ENCODE measurements at places on chromosomes 5 and 9.

DNA sequence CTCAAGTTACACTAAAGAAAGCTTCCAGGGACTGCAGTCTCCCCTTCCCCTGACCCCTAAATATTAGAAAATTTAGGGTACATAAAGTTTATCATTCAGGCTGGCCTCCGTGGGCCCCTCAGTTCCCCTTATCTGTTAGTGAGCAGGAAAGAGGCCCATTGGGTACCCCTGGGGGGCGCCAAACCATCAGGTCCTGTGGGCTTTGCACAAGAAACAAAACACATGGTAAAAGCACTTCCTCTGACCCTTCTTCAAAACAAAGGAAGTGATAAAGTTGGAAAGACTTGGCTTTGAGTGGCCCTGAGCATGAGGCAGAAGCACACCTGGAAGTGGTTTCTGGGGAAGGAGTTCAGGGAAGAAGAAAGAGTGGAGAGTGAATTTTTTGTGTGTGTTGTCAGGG, 213.0 kb downstream of the SMARCA2 start:
- peak; percentile 36 for DNase-seq

DNA sequence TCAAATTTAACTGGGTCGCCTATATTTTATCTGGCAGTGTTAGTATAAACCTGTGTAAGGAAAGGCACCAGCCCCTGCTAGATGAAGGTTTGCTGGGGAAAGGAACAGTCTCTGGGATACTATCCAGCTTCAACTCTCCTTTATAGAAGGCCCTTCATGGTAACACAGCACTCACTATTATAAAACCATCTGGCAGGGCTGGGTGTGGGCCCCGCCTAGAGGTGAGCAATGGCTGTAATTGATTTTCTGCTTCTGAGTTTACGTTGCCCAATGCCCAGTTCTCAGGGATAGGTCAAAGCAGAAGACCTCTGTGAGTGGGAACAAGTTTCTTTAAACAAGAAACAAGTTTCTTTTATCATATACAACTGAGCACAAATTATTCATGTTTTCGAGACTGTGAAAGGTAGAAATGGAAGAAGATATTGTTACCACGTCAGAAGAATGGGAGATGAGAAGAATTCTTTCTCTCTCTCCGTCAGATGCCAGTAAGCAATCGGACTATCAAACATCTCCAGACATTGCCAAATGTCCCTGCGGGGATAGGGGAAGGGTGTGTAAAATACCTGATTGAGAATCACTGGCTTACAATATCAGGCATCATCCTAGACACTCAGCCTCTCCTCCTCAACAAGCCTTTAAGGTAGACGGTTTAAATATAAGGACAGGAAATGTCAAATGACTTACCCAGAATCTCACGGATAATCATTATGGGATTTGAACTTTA, 205.9 kb downstream of the PDZD2 start:
- DNase-seq: no peak

DNA sequence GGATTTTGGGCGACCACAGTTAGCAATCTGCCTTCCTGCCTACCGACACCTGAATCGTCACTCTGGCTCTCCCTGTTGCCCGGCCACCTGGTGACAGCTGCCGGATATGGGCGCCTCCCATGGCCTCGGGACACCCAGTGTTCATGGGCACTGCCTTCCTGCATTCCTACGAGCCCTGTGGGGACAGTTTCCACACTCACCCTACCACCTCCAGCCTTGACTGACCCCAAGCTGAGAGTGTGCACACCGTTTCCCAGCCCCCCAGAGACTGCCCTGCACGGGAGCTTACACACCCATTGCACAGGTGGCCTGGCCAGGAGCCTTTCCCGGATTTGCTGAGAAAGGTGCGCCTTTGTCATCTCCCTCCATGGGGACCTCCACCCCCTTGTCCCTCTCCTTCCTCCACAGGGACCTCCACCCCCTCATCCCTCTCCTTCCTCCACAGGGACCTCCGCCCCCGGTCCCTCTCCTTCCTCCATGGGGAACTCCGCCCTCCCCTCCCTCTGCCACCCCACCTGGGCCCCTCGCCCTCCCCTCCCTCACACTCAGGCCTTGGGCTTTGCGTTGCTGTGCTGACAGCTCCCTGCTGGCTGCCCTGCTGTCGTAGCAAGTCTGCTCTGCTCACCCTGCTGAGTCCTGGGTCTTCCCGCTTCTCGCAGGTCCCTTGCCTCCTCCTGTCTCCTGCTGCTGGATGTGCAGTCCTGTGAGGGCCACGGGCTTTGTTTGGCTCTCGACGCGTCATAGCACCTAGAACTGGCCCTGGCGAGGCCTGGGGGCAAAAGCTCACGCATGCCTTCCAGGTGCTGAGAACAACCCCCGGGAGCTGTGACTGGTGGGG, 48.4 kb downstream of the MRPL36 start:
- no peak for DNase-seq

GRCh38 chr5:110463106-110463505, 263.4 kb downstream of the TMEM232 start:
- no peak for DNase-seq

DNA sequence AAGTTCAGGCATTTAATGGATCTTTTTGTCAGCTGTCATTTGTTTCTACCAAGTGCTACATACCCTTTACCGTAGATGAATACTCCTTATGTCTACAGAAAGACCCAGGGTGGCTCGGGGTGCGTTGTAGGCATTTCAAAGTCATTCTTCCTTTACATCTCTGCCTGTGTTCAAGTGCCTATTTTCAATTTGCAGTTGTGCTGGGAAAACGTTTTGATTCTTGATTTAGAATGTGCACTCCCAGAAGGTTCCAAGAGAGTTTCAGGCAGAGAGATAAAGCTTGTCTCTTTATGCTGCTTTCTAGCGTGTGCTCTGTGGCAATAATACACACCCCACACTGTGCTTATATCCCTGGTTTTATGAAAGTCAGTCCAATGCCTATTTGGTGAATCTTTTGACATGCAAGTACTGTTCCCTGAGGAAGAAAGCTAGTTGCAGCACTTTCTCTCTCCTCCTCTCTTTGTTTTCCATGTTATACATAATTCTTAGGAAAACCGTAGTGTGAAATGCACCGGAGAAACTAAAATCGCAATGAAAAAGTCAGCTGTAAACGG, 828.1 kb upstream of the ZNF608 start:
- DNase-seq: no peak

DNA sequence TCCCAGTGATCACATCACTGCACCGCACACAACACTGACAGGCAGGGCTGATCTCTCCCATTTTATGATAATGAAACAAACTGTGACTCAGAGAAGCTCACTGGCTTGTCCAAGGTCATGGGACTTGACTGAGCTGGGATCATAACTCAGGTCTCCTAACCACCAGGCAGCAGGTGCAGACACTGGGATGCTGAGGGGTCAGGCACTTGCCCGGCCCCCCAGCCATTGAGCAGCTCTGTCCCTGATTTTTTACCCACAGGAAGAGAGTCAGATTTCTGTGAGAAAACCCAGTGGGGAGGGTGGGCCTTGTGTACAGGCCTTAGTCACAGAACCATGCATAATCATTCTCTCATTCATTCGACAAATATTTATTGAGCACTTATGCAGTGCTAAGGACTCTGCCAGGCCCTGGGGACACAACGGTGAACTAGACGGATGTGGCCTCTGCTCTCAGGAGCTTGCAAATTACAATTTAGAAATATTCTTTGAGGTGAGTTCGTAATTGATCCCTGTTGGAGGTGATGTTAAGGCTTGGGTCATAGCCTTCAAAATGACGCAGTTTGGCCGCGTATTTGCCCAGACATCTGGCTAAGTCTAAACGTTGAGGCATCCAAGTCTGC, 54.5 kb upstream of the TGFBR1 start:
- no peak for DNase-seq

DNA sequence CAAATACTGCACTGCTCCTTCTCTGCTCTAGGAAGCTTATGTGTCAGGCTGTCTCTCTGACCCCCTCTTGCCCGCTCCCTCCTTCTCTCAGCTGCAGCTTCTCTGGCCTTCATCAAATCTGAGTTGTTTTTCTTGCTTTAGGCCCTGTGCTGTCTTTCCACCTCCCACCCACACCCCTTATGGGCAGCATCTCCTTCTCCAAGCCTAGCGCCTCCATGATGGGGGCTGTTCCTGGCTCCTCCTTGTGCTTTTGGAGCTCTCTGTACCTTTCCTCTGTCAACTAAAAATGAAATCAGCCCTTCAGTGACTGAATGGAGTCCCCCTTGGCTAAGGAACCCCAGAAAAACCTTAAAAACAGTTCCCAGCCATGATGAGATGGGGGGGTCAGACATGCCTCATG, 6.6 kb upstream of the CFAP157 start:
- no peak for DNase-seq

GRCh38 chr5:73909474-73909873, 283.5 kb downstream of the ARHGEF28 start:
- no peak for DNase-seq

GRCh38 chr9:121944711-121945191, 148.4 kb downstream of the TTLL11 start:
- DNase-seq: no peak

GRCh38 chr9:38687389-38687842, 32.5 kb downstream of the FAM240B start:
- peak; percentile 53 for DNase-seq

GRCh38 chr5:61344187-61344944, 12.3 kb downstream of the ZSWIM6 start:
- no peak for DNase-seq

GRCh38 chr9:95101326-95101725, 216.2 kb downstream of the FANCC start:
- DNase-seq: no peak

DNA sequence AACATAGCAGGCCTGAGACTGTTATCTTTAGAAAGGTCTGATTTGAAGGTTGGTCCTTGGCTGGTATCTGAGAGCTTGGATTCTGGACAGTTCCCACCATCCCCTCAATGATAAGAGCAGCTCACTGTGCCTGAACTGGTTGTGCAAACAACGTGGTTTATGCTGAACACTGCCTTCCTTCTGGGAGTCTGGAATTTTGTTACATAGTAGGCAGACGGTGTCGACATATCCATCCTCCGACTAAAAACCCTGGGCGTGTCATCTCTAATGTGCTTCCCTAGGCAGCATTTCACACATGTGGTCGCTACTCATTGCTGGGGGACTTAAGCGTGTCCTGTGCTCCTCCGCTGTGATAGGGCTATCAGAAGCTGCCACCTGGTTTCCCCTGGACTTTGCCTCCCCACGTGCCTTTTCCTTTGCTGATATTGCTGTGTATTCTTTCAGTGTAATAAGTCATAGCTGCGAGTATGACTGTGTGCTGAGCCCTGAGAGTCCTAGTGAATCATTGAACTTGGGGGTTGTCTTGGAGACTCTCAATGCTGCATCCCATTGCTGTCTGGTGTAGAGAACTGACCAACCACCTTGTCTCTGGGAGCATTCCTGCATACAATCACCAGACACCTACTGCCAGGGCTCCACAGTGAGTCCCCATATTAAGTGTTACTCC, 119.1 kb upstream of the TBC1D2 start:
- DNase-seq: no peak

DNA sequence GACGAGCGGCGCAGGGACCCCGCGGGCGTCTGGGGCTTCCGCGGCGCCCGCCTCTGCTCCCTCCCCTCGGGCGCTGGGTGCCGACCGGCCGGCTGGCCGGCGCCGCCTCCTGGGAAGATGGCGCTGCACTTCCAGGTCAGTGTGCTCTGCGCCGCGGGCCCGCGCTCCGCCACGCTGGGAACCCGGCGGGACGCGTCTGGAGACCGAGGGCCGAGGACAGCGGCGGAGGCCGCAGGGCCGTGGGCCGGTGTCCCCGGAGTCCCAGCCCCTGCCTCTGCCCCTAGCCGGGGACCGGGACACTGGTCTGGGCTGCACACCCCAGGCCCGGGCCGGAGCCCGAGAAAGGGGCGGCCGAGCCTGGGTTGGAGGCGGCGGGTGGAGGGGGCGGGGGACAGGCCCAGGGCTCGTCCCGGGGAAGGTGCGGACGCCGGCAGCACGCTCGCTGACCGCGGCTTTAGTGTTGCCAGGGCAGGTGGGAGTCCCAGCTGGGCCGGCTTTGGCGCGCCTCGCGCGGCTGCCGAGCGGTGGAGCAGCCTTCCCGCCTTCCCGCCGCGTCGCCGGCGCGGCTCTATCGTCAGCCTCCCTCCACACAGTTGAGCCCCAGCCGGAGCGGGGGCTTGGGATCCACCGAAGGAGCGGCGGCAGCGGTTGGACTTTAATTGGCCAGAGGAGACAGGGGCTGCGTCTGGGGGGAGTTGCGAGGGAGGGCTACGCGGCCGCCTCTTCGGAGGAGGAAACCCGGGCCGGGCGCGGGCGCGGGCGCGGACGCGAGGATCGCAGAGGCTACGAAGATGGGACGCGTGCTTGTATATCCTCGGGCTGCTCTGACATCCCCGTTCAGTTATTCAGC, at the start of gene RANBP17:
TSS of gene RANBP17 (plus strand) at position 102 of the 850 bp plus-strand sequence.
- DNase-seq: peak; percentile 24

GRCh38 chr9:5941214-5941613, 50.5 kb downstream of the MLANA start:
- no peak for DNase-seq

DNA sequence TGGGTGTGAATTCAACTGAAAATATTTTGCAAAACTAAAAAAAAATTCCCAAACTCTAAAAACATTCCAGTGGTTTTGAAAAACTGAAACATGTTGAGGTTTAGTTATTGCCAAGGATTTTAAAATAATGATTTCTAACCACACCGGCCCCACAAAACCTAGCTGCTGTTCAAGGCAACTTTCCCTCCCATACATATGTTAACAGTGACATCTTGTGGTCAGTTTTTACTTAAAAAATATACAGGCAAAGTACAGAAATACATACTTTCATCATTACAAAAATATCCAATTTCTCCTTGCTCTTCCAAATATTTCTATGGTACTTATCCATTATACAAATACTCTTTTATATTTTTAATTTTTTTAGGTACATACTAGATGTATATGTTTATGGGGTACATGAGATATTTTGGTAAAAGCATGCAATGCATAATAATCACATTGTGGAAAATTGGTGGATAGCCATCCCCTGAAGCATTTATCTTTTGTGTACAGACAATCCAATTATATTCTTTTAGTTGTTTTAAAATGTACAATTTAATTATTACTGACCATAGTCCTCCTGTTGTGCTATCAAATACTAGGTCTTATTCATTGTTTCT, 34.4 kb upstream of the MRPS30 start:
- no peak for DNase-seq

- DNase-seq: no peak
Measured at GRCh38 chr9:136950656-136951276, 1.3 kb upstream of the LCN12 start.

GRCh38 chr9:135220601-135221575, 133.4 kb downstream of the OLFM1 start:
- DNase-seq: no peak

DNA sequence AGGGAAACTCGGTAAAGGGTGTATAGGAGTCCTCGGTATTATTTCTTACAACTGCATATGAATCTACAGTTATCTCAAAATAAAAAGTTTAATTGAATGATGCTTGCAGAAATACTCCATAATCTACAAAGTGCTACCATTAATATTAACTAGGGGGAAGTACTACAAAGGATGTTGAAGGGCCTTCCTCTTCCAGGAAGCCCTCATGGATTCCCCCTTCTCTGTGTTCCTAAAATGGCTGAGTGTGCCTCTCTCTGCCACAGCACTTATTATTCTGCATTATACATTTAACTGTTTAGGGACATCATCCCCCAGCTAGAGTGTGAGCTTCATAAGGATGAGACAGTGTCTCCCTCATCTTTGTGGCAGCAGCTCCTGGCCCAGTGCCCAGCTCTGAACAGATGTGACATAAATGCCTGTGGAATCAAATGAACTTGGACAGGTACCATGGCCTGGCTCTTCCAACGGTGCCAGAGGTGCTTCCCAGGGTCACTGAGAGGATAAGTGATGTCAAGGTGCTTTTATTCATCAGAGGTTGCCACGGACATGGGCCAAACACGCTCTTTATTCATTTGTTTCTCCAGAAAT, 99.5 kb downstream of the PAX5 start:
- DNase-seq: no peak

- no peak for DNase-seq
Measured at GRCh38 chr5:43358726-43359125, 45.5 kb upstream of the HMGCS1 start.
